ENCODE measurements at places on chromosomes 3 and 15.

DNA sequence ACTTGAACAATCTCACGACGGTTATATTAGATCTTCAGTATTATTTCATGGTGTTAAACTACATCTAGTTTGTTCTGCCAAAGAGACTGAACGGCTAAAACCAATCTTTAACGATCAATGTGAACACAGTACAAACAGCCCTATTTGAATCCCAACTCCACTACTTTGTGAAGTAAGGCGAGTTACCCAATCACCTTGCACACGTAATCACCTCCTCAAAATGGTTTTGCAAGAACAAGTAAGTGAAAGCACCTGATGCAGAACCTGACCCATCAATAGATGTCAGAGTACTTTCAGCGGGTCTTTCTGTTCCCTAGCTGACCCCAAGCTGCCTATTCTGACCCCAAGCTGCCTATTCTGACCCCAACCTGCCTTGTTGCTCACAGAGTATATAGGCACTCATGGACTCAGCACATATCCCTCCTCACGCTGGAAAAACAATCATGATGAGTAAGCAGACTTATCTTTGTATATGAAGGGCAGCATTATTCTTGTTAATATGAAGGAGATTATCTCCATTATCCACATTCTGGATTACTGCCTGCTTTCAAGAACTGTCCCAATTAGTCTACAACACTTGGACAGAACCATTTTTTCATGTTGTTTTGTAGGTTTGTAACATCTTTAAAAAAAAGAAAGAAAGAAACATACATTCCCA lies 3.7 kb downstream of the KPNA1 start:
- no peak for DNase-seq

DNA sequence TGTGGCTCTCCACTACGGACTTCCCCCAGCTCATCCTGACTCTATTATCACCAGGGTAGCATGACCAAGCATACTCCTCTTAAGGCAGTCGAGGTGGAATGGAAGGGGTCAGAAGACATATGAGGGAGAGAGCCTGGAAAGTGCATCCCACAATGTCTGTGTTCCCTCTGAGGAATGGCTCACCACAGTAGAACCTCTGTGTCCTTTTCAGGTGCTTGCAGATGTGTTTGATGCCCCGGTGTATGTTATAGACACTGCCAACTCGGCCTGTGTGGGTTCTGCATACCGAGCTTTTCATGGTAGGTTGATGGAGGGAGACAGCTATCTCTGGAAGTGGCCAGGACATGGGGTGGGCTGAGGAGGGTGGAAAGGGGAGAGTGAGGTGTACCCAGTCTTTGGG lies 50.3 kb downstream of the XYLB start:
- DNase-seq, result no peak

DNA sequence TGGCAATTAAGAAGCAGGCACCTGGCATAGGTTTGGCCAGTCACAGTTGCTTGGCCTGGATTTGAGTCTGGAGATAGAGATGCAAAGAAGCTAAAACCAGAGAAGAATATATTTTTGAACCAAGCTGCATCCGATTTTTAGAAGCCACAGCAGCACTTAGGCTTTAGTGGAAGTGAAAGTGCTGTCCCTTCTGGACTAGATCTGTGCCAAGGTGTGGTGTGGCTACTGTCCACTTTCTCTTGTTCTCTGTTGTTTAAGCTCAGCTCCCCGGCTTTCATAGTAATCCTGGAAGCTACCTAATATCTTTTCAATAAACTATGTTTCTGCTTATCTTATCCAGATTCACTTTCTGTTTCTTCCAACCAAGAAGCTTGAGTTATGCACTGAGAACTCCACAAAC lies 183.4 kb upstream of the THRB start:
- no peak for DNase-seq

DNA sequence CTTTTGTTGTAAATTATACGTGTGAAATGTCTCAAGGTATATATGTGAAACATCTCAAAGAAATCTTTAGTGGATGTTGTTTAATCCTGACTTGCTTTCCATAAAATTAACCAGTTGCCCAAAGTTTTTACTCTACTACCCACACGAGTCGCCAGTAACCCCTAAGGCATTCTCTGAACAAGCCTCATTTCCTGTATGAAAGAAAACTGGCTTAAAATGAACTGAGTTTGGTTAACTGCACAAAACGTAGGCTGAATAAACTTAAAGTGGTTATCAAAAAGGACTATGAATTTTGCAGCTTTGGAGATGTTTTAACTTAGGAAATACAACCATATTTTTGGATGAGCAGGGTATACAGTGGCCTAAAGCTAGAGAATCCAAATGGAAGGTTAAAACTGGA lies 2.7 kb upstream of the APPL1 start:
- no peak for DNase-seq

DNA sequence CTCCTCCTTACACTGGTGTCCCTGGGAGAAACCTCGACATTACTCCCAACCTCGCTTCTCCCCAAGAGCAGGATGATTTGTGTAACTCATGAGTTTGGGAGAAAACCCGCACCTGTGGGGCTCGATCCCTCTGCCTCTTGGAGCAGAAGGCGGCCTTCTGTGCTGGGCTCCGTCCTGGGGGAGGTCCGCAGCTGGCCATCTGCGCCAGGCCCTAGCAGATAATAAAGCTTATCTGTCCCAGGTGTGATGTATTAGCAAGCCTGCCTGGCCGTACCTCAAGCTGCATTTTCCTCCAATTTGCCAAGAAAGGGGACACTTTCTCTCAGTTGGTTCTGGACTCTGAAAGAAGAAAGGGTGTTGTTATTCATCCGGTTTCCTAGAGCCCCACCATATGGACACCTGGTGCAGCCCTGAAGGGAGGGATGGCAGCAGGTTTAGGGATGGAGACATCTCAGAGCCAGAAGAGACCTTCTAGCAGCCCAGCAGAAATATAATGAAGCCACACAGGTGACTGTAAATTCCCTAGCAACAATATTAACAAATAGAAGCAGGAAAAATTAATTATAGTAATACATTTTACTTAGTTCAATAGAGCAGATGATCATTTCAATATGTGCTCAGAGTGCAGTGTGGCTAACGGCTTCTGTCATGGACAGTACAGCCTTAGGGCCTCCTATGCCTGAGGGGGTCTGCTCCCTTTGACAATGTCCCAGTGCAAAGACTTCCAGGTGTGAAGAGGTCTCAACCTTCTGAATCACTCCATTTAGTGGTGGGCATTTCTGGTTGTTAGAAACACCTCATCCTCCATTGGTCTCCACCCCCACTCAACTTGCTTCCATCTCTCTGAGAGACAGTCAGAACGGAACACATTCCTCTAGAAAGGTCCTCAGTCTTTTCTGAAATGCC lies 94.8 kb downstream of the CPN2 start:
- DNase-seq, result no peak

DNA sequence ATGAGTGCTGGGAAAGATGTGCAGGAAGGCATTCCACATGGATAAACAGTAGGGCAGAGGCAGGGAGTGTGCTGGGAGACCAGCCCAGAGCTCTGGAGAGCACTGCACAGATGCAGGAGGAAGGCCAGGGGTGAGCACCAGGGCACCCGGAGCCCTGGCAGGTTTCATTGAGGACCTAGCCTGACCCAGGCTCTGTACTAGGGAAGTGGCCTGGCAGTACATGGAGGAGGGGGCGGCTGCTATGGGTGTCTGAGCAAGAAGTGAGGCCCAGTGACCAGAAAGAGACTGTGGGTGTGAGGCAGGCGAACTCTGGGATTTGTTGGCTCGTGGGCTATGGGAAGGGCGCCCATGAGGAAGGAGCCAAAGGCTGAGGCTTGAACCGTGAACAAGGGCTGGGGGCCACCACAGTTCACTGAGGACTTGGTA lies 139.1 kb downstream of the DNAJB8 start:
- DNase-seq, result no peak

DNA sequence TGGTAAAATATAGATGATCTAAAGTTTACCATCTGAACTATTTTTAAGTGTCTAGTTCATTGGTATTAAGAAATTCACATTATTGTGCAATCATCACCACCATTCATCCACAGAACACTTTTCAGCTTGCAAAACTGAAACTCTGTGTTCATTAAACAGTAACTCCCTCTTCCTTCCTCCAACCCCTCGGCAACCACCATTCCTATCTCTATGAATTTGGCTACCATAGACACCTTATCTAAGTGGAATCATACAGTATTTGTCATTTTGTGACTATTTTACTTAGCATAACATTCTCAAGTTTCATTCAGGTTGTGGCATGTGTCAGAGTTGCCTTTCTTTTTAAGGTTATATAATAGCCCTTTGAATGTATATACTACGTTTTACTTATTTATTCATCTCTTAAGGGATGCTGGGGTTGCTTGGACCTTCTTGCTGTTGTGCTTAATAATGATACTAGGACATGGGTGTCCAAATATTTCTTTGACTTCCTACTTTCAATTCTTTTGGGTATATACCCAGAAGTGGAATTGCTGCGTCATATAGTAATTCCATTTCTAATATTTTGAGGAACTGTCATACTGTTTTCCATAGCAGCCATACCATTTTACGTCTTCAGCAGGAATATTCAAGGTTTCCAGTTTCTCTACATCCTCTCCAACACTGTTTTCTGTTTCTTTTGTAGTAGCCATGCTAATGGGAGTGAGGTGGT lies 20.9 kb downstream of the KAT2B start:
- DNase-seq, result peak; percentile 70

GRCh38 chr3:97821287-97821773 lies 481 bp upstream of the CRYBG3 start:
- no peak for DNase-seq

DNA sequence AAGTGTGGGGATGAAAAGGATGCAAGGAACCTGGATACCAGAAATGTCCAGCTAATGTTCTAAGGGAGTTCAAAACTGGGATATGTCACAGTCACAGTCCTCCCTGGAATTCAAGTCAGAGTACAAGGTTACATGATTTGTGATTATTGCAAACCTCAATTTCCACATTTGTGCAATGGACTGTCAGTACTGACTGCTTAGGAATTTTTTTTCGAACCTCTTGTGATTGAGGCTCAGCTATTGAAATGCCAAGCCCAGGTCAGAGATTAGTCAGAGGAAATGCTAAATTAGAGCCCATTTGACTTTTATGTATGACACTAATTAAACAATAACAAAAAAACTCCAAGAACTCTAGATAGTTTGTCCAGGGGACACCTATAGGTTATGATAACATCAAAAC lies 210.2 kb downstream of the THSD4 start:
- DNase-seq, result no peak

DNA sequence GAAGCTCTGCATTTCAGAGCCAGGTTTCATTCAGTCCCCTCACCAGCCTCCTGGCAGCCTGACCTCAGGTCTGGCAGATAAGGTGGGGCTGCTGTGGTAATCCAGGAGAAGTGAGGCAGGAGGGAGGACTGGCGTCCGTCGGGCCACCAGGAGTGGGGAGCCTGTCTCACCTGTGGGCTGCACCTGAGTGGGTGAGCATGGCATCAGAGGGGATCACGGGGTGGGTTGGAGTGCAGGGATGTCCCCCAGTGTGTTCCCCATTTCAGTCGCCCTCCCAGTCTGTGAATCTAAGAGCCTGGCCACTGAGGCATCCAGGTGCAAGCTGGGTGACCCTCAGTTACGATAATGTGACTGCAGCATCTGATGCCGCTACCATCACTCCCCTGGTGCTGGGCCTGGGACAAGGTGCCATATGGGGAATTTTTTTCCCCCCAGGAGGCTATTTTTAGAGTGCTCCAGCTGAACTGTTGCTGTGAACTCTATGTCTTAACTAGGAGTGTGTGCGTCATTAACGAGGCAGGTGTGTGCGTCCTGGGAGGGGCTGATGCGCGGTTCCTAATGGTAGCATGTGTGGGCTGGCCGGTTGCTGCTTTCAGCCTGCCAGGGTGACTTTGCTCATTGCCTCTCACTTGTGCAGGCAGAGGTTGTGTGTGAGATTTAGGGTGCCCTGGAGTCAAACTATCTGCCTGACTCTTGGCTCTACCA lies 165.2 kb downstream of the SLCO3A1 start:
- DNase-seq, result no peak

DNA sequence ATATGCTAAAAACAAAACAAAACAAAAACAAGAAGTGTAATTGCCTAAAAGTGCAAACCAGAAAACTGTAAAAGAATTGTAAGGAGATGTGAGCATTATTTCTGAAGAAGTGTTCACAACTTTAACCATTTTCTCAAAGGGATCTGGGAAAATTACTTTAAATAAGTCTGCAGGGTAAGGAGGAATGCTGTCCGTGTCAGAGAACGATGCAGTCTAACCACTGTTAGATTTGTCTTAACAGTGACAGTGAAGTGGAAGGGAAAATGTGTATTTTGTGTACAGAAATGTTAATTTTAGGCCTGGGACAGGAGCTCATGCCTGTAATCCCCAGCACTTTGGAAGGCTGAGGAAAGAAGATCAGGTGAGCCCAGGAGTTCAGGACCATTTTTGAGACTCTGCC lies 95.7 kb downstream of the DLG1 start:
- DNase-seq, result no peak

DNA sequence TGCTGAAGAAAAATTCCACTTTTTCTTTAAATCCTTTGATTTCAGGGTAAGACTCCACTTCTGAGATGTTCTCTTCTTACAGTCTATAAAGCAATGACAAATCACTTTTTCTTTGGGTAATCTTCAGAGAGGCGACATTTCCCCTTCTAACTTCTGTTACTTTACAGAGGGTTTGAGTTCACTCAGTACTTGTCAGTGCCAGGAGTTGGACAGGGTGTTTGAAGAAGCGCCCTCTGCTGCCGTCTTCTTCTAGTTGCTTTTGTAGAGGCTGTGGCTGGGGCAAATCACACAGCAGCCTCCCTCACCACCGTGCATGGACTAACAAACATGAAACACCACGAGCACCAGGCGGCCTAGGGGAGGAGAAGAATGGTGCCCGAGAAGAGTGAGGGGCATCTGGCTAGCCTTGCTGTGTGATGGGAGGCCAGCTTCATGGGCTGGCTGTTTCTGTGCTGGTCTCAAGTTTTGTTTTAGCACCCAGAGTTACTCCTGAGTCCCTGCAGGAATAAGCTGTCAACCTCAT lies at the start of gene CD80:
Gene CD80, minus strand, starts transcription at position 174 of the 523 bp plus-strand sequence. CDS start 1,886 bp downstream, outside the sequence.
- DNase-seq, result peak; percentile 86

DNA sequence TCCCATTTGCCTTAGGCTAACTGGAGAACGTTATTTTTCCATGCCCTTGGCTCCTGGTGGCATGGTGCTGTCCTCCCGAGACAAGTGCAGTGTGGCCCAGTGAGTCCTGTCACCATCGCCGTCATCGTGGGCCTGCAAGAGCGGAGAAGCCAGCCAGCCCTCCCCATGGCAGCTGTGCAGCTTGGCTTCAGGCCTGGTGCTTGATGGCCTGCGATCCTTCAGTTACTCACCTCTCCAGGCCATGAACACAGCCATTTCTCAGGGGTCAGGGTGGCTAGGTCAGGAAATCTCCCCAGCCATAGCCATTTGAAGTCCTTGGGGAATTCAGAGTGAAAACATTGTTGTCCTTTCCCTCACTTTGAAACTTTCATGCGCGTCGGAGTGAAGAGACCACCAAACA lies 189.0 kb upstream of the RGMA start:
- no peak for DNase-seq

- peak; percentile 71 for DNase-seq
Measured at GRCh38 chr15:32029409-32029861, 880 bp upstream of the CHRNA7 start.

DNA sequence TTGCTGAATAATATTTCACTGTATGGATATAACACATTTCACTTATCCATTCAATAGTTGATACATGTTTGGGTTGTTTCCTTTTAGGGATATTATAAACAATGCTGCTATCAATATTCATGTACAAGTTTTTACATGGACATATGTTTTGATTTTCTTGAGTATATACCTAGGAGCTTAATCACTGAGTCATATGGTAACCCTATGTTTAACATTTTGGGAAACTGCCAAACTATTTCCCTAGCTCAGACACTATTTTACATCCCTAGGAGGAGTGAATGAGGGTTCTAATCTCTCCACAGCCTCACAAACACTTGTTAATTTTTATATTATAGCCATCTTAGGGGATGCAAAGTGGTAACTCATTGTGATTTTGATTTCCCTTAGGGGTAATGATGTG lies 66.0 kb downstream of the GPR156 start:
- no peak for DNase-seq

- no peak for DNase-seq
Measured at GRCh38 chr3:128950223-128950938, 43.5 kb downstream of the CFAP92 start.
